ENCODE measurements at places on chromosomes 5 and 9.

- no peak for DNase-seq
Measured at GRCh38 chr5:147387109-147387508, 122.8 kb downstream of the DPYSL3 start.

- DNase-seq: no peak
Measured at GRCh38 chr9:69744688-69745380, 15.0 kb downstream of the PTAR1 start.

DNA sequence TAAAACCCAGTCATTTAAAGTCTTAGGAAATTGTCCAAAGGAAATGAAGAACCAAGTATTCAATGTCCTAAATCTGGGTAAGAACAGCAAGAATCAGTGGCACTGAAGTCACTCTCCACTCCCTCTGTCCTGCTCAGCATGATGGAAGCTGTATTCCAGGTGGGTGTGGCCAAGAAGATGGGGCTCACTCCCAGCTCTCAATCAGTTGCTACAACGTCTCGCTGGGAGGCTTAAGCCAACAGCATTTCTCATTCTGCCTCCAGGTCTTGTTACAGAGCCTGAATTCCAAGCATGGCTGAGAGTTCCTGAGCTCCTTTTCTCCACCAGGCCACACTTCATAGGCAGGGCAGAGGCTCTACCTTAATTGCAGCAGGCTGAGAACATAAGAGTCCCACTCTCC, 41.2 kb upstream of the TRIO start:
- no peak for DNase-seq

GRCh38 chr5:110056580-110057114, 366.9 kb downstream of the MAN2A1 start:
- no peak for DNase-seq
